ENCODE measurements at places on chromosomes 11 and 22.

DNA sequence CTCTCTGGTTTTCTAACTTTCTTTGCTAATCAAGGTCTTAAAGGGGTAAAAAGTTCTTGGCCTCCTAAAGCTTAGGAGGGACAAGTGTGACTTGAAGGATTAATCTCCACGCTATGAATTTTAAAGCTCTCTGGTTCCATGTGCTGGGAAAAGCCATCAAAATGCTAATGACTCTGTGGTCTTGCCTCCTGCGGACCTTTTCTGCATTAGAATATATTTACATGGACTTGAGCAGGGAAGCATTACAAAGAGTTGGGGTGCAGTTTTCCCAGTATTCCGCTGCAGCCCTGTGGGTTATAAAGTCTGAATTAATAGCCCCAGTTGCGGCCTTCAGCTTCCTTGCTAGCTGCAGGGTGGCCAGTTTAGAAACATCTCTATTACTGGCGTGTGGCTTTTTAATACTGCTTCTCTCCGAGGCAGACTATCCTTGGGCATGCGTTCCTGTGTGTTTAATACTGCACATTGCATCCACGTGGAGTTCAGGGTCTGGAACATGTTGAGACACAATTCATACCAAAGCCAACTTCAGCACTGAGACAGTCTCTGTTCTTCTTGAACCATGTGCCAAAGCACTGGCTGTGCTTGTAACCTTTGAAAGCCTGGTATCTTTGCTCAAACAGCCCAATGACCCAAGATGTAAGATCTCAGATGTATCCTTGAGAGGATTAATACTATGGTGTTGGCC, 27.3 kb downstream of the TSPAN18 start:
- no peak for DNase-seq

DNA sequence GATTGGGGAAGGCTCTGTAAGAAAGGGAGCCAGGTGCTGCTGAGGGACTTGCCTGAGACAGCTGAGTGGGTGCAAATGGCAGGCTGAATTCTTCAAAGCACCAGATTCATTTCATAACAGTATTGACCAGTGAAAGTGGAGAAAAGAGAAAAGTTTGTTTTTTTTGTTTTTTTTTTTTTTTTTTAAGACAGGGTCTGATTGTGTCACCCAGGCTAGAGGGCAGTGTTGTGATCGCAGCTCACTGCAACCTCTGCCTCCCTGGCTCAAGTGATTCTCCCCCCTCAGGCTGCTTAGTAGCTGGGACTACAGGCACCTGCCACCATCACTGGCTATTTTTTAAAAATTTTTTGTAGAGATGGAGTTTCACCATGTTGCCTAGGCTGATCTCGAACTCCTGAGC, 494.0 kb downstream of the MIAT start:
- DNase-seq: no peak

DNA sequence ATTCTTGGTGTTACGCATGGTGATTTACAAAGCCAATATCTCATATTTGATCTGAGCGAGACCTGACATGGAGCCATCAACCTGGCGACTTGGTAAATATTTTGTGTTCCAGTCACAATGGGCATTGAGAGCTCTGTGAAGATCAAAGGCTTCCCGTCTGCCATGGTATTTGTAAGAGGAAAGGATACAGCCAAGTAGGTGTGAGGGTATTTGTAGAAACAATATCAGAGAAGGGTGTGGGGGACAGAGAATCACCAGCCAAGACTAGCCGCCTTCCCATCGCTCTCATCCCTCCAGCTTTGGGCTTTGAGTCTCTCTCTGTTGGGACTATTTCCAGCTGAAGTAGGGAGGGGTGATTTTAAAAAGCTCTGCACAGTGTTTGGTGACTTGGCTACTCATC, 173.4 kb upstream of the BDNF start:
- no peak for DNase-seq

DNA sequence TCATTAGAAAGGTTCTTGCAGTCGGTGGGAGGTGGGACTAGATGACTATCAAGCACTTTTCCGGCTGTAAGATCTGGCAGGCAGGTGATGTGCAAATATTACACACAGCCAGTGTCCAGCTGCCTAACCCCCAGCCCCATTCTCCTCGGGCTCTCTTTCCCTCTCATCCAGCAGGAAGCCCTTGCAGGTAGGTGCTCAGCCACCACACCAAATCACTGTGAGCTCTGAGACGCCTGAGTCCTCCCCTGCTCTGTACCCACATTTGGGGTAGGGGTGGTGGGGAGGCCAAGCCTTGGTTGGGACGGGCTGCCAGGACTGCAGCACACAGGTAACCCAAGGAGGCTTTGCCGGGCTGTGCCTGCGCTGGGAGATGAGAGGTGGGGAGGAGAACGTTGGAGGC, 601 bp downstream of the ART5 start:
- no peak for DNase-seq

DNA sequence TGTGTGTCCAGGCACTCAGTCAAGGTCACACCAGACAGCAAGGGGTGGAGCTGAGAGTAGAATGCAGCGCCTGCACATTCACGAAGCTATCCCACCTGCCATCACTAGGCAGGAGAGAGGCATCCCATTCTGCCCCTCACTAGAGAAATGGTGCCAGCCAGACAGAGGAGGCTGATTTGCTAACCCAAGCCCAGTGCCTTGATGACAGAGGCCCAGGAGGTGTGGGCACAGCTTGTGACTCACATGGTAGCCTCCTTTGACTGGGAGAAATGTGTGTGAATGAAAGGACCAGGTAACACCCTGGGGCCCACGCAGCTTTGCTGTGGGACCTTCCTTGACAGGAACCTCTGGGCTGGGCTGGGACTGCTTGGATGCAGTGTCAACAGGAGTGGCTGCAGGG, 5.2 kb upstream of the NAALADL1 start:
- DNase-seq: no peak

- no peak for DNase-seq
These were observed 926 bp downstream of the CCDC157 start for GRCh38 chr22:30357650-30358215.

GRCh38 chr11:17366495-17366894, 14.9 kb downstream of the NCR3LG1 start:
- no peak for DNase-seq

GRCh38 chr22:21762712-21763581, 27.4 kb upstream of the YPEL1 start:
- peak; percentile 74 for DNase-seq

DNA sequence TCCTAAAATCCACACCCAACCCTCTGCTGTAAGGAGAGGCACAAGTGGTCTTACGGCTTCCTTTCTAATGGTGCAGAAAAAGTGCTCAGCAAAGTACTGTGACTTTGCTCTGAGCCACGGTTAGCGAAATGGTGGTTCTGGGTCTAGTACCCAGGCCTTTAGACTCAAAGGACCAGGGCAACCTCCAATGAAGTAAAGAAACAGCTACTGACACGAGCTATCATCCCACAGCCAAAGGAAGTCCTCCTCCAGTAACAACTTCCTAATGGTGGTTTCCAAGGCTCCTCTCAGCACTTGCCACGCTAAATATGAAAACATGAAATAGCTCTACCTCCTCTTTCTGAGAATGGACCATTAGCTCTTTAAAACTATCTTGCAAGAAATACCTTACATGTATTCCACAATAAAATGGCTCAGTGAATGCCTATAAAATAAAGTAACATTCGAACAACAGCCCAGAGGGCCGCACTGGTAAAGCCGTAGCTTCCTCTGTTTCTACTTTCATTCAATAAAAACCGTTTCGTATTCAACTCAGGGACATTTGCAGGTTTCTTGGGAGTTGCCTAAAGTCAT, 122.4 kb downstream of the ETS1 start:
- no peak for DNase-seq

Data from stimulated activated CD4-positive, alpha-beta T cell treated with anti-CD3 and anti-CD28 coated beads, Interleukin-1b, Interleukin-23, amount 100 ng/mL, for 48 hours (primary cell).